Activated T-helper 1 cell treated with anti-CD3 and anti-CD28 coated beads, Interleukin-2, amount 50 U/mL, for 16 hours (primary cell): ENCODE measurements at places on chromosomes 1 and 21.

- DNase-seq = no peak
These were observed 14.6 kb upstream of the AGBL4 start for GRCh38 chr1:50038237-50038809.

DNA sequence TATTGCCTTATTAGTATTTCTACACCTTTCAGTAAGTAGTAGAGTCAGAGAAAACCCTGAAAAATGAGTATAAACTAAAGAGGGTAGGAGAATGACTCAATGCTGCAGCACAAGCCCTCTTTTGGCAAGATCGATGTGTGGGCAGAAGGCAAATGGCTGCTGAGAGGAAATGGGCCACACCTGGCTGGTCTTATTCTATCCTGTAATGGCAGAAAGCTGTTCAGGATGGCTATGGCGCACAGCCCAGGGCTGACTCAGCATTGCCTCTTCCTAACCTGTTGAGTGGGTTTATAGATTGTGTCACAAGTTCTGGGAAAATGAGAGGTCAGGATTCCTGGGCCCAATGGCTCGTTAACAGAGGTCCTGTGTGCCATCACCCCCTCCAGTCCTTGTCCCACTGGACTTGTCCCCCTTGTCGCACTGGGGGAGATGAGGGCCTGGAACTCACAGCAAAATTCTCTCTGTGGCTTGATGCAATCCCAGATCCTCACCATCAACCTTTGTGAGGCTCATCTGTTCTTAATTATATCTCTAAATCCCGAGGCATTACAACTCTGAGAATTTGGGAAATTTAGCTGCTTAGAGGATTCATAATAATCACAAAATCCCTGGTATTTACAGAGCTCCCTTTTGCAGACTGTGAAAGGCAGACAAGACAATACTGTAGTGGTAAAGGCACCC is 13.2 kb downstream of the HMGB4 start:
- no peak for DNase-seq

- DNase-seq = no peak
These were observed 87.3 kb upstream of the CD53 start for GRCh38 chr1:110785612-110786011.

GRCh38 chr1:33973799-33974545 is 110.1 kb downstream of the HMGB4 start:
- DNase-seq = no peak

DNA sequence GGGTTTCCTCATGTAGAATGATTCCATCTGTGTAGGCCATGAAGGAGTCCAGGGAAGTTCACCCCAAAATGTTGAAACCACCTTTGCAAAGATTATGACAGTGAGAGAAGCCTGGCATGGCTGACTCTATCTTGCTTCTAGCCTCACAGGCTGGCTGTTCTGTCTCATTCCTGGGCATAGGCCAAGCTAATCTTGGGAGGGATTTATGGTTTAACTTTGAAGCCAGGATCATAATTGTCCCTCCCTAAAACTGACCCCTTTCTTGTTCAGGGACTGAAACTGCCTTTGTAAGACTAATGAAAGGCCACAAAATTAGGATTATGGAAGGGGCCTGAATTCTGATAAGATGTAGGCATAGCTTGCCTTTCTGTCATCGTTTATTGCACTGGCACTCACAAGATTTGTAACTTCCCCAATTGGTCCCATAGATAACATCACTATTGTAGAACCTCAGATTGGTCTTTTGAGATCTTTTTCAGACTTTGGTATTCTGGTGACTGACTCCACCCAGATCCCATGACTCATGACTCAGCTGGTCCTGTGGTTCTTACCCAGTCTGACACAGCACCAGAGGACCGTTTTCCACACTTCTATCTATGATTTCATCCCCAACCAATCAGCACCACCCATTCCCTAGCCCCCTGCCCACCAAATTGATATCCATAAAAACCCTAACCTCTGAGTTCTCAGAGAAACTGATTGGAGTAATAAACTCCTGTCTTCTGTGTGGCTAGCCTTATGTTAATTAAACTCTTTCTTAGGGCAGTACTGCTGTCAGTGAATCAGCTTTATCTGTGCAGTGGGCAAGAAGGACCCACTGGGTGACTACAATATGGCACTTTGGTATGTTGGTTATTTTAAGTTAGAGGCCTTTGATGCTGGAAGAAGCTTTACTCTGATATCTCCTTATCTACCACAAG is 13.6 kb upstream of the LAMTOR5 start:
- DNase-seq = no peak

GRCh38 chr1:178575611-178576361 is 62.9 kb downstream of the TEX35 start:
- DNase-seq = no peak
